ENCODE measurements at places on chromosomes 13 and 19. TPM values are rescaled to one million over a fixed set of nuclear protein-coding genes. Genes with fewer than 3 reads are reported as not detected.

DNA sequence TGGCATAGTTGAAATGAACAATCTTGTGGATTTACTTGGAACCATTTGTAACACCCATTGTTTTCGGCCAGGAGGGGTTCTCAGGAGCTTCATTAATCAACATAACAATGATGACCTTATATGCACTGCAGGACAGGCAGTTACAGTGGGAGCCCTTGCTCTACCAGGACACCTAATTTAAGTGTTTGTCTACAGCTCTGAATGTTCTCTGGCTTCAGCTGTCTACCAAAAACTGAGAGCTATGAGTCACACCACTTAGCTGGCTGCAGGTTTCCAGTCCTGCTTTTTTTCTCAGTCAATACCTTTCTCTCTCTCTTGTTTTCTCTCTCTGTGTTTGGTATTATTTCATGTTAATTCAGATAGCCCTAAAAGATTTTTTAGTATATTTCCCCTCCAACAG lies 105.4 kb upstream of the MBNL2 start:
- DNase-seq: no peak
- no peaks in the 10 kb centered on the region for H3K36me3 ChIP-seq
- H3K27ac ChIP-seq: peak overlapping the region; percentile 68
- H3K27me3 ChIP-seq: no peaks in the 10 kb centered on the region
- peaks cover 5% of the 10 kb centered on the region for H3K4me1 ChIP-seq

DNA sequence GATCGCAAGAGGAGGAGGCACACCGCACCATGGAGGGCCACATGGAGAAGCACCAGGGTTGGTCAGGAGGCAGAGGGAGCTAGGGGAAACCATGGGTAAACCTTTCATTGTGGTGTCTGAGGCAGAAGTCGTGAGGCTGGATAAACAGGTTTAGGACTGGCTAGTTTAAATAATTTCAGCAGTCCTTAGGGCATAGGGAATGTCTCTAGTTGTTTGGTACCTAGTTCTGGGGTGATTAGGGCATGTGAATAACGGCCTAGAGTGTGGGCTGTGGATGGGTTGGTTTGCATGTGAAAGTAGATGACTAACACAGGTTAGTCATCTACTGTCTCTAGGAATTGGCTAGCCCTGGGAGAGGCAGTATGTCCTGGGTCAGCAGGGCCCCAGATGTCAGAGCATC lies 102.3 kb downstream of the STOML3 start:
- H3K27me3 ChIP-seq: no peaks in the 10 kb centered on the region
- no peak overlapping the region for H3K27ac ChIP-seq
- H3K4me3 ChIP-seq: no peak overlapping the region
- H3K4me1 ChIP-seq: no peaks in the 10 kb centered on the region
- H3K36me3 ChIP-seq: no peaks in the 10 kb centered on the region

GRCh38 chr19:2615782-2616181 lies 86.7 kb downstream of the GNG7 start:
- DNase-seq: no peak
- H3K27ac ChIP-seq: no peak overlapping the region
- H3K27me3 ChIP-seq: no peaks in the 10 kb centered on the region
- H3K4me3 ChIP-seq: no peak overlapping the region

DNAJC15 gene
- total RNA-seq: 5.8 TPM

ERICH4 gene
- 49.0 TPM for total RNA-seq

Measured in Peyer's patch (tissue), 4 donors.